ENCODE measurements at places on chromosomes 12 and 14. TPM values are rescaled to one million over a fixed set of nuclear protein-coding genes. Genes with fewer than 3 reads are reported as not detected.

The CCDC197 gene
- total RNA-seq, result not detected

The PLEKHG3 gene
- 1.1 TPM for total RNA-seq

The EGLN3 gene
- 0.48 TPM for total RNA-seq

The TMCC3 gene
- 0.05 TPM for total RNA-seq

The TMPRSS12 gene
- total RNA-seq, result not detected

The SLC4A8 gene
- 1.8 TPM for total RNA-seq

The PRKD1 gene
- total RNA-seq, result not detected

The PPM1H gene
- not detected for total RNA-seq

The TNS2 gene
- 0.67 TPM for total RNA-seq

The IL22 gene
- not detected for total RNA-seq

The MON2 gene
- 29.8 TPM for total RNA-seq

The CIDEB gene
- 10.9 TPM for total RNA-seq

The EP400 gene
- 36.8 TPM for total RNA-seq

The STRAP gene
- 131 TPM for total RNA-seq

The PRB2 gene
- not detected for total RNA-seq

The ING4 gene
- total RNA-seq, result 17.3 TPM

The USP44 gene
- total RNA-seq, result 6.6 TPM

The HVCN1 gene
- total RNA-seq, result 2.6 TPM
